Activated T-helper 1 cell treated with anti-CD3 and anti-CD28 coated beads, Interleukin-2, amount 50 U/mL, for 16 hours (primary cell): ENCODE measurements at places on chromosomes 2 and 18.

- no peak for DNase-seq
These were observed 439.7 kb downstream of the RIT2 start for GRCh38 chr18:42675810-42676209.

- no peak for DNase-seq
These were observed 15.3 kb upstream of the COLEC12 start for GRCh38 chr18:515838-516237.

DNA sequence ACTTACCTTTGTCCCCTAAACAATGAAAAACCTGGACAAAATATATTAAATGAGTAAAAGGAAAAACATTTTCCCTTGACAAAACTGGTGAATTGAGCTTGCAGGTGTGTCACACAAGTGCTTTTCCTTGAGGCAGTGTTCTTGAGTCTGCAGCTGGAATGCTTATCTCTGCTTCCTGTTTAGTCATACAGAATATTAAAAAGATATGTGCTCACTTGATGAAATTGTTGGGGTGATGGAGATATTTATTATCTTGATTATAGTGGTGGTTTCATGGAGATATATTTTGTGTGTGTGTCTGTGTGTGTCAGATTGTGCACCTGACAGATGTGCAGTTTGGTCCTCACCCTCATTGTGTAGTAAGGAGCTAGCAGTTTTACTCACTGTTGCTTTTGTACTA lies 3.3 kb downstream of the TAF1B start:
- DNase-seq, result no peak

- no peak for DNase-seq
These were observed 167.0 kb downstream of the NDUFA10 start for GRCh38 chr2:239858179-239858578.

GRCh38 chr18:44680273-44681075 lies at the start of gene SETBP1:
Gene SETBP1 (plus strand): TSS chr18:44680888. CDS start chr18:44701347, 20,459 bp downstream.
- DNase-seq, result no peak

GRCh38 chr2:9954136-9954535 lies 2.6 kb downstream of the GRHL1 start:
- DNase-seq, result no peak

- DNase-seq, result no peak
These were observed 1775.5 kb upstream of the CELF4 start for GRCh38 chr18:39341129-39341528.

GRCh38 chr18:70337139-70337972 lies 48.5 kb downstream of the SOCS6 start:
- DNase-seq, result no peak

GRCh38 chr2:67400560-67401485 lies 3.7 kb downstream of the ETAA1 start:
- DNase-seq, result no peak

DNA sequence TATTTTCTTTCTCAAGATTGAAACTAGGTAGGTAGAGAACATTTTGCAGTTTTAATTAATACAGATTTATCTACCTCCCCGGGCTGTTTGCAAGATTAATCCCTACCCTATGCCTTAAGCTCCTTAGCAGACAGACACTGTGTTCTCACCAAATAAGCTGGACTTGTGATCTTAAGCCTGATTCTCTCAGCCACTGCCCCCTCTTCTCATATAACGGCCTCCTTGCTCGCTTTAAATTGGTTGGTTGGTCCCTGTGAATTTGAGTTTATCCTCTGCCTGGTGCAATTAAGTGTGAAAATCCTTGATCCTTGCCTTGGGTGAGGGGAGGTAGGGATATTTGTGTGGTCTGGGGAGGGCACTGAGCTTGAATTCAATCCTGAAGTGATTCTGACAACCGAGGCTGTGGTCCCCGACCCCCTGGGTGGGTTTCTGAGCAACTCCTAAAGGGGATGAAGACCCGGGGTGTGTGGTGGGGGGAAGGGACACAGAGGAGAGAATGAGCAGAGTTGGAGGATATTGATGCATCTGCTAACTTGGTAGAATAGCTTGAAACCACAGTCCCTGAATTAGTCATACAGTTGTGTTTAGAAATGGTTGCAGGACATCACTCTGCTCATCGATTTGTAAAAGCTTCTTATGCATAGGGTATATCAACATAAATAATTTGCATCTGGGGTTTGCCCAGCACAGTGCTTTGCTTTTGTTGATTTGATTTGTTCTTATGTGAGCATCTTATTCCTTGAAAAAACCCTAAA lies 36.9 kb upstream of the NCKAP5 start:
- no peak for DNase-seq

GRCh38 chr2:101474731-101475384 lies at the start of gene RFX8:
Gene RFX8 (minus strand): TSS chr2:101475112. CDS start chr2:101466848, 8,264 bp downstream.
- DNase-seq, result no peak

GRCh38 chr2:1847846-1848598 lies 103.7 kb upstream of the PXDN start:
- DNase-seq, result no peak

DNA sequence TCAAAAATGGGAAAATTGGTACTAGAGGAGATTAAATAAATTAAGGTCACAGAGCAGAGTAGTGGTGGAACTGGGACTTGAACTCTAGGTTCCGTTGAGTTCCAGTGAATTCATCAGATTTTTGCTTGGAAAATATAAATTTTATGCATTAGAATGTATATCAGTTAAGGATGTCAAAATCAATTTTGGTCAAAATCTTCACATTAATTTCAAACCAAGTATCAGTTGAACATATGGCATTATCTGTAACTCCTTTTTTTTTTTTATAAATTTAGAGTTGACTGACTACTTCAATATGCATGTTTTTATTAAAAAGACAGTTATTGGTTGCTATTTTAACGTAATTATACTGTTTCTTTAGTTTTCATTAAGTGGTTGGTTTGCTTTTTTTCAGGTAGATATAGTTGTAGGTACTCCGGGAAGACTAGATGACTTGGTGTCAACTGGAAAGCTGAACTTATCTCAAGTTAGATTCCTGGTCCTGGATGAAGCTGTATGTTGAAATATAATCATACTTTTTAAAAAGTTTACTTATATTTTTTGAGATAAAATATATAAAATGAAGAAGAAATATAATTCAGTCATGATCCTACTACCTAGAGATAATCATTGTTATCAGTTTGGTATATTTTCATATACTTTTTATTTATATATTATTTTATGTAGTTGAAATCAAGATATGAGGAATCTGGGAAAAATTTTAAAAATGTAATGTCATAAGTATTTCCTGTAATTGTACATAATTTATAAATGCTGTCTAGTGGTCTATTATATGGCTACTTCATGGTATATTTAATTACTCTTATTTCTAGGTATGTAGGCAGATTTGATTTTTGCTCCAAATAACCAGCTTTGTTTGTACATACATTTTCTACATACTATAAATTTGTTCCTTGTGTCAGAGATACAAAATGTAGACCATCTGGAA lies 25.4 kb downstream of the DDX1 start:
- DNase-seq, result no peak

GRCh38 chr18:50193796-50194630 lies 934 bp downstream of the MYO5B start:
- DNase-seq, result no peak
